ENCODE measurements at places on chromosomes 4 and X.

DNA sequence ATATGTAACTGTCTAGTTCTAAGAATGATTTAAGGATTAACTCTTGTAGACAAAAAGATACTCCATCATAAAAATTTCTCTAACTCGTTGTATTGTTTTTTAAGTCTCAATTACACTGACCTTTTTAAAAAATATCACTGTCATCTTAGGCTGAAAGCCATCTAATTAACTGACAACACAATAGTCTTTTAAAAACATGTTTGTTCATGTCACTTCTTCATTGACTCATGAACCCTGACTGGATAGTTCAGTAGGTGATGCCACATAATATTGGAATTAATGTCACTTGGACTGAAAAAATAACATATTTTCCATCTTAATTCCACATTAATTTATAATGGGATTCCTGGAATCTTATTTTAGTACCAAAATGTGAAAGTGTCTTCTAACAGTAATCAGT, 179.3 kb downstream of the ADGRL3 start:
- DNase-seq = no peak

GRCh38 chr4:142402156-142402555, 443.9 kb downstream of the INPP4B start:
- DNase-seq = no peak

DNA sequence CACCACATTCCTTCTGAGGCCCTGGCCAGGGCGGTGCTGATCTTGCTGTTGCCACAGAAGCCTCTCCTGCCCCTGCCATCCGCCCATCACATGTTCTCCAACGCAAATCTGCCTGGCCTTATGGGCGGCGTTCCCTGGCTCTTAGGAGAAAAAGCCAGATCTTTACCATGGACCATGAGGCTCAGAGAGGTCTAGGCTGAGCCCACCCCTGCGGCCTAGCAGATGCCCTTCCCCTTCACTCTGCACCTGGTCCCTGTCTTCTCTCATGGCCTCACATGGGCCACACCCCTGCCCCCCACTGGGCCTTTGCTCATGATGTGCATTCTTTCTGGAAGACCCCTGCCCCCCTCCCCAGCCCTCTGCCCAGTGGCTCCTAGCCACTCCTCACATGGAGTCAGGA, 78.5 kb downstream of the CRMP1 start:
- no peak for DNase-seq

DNA sequence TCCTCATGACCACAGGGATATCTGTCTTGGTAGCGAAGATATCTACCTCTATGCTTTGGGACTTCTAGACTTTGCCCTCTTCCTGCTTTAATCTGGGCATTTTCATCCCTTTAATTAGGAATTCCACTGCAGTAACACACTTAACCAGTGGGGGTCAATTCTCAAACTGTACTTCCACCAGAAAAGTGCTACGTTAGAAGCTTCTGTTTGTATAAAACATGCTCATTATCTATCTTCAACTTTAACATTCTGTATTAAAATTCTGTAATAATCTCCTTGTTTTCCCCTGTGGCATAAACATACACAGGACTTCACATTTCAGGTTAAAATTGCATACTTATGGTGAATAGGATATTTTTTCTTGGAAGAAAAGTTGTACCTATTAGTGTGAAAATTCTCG, 105.6 kb downstream of the AMMECR1 start:
- no peak for DNase-seq

GRCh38 chrX:16970977-16971376, 24.5 kb downstream of the REPS2 start:
- no peak for DNase-seq

- DNase-seq = no peak
These were observed 44.3 kb downstream of the ARSJ start for GRCh38 chr4:113935190-113935589.

- DNase-seq = no peak
These were observed 181.3 kb downstream of the OR13H1 start for GRCh38 chrX:131725001-131725654.

DNA sequence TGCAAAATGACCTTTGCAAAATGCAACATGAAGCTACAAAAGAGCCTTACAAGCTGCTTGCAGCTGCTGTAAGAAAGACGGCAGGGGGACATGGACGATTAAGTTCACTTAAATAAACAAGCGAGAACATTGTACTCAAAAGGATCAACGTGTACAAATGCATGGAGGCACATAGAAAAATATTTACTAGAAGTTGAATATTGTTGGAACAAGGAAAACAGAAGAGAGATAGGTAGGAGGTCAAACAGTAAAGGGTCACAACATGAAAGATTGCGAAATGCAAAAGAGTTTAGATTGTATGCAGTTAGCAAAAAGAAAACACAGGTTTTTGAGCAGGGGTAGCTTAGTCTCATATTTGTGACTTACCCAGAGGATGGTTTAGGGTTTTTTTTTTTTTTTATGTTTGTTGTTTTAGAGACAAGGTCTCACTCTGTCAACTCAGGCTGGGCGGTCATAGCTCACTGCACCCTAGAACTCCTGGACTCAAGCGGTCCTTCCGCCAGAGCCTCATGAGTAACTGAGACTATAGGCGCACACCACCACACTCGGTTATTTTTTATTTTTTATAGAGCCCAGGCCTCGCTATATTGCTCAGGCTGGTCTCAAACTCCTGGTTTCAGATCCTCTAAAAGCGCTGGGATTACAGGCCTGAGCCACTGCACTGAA, 1.4 kb upstream of the PHF8 start:
- no peak for DNase-seq

DNA sequence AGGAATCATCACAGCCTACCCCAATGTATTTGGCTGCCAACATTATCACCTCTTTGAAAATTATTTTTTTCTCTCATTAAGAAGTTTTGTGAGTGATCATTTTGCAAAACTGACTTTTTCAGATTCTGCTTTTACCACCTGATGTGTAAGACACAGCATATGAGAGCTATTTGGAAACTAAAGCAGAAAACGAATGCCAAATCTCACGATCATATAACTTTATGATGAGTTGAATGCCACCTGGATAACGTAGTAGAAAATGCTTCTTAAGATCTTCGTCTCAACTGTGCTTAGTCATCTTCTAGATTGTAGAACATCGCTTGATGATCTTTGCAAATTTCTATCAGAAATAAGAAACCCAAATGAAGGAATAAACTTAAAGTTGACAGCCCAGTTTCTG, 21.3 kb upstream of the GRXCR1 start:
- no peak for DNase-seq

DNA sequence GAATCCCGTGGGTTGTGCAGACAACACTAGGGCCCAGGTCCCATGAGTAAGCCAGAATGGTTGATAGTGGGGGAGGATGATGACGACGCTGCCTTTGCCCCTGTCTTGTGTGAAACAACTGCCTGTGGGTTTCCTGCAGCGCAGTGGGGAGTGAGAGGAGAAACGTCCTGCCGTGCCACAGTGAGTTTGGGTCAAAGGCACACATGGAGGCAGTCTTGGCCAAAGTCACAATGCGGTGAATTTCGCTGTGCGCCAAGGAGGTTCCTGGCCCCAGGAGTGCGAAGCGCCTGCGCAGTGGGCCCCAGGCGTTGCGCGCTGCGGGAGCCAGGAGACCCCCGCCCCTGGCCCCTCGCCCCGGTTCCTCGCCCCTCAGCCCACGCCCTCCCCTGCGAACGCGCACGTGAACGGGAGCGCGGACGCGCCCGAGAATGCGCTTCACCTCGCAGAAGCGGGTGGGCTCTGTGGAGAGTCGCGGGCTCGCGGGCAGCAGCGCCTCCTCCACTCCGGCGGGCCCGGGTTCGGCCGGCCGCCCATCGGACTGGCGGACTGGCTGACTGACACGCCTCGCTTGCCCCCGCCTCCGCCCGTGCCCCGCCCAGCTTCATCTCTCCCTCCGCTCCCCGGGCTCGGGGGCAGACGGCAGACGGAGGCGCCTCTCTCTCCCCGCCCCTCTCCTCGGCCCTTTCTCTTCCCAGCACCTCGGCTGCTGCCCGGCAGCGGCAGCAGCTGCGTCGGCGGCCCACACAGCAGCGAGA, at the start of gene NUDT10:
Gene NUDT10 (plus strand): TSS at position 635 of the 755 bp plus-strand sequence. CDS start 144 bp downstream, outside the sequence.
- DNase-seq = peak; percentile 0

GRCh38 chrX:12758291-12758690, 32.9 kb upstream of the PRPS2 start:
- no peak for DNase-seq

DNA sequence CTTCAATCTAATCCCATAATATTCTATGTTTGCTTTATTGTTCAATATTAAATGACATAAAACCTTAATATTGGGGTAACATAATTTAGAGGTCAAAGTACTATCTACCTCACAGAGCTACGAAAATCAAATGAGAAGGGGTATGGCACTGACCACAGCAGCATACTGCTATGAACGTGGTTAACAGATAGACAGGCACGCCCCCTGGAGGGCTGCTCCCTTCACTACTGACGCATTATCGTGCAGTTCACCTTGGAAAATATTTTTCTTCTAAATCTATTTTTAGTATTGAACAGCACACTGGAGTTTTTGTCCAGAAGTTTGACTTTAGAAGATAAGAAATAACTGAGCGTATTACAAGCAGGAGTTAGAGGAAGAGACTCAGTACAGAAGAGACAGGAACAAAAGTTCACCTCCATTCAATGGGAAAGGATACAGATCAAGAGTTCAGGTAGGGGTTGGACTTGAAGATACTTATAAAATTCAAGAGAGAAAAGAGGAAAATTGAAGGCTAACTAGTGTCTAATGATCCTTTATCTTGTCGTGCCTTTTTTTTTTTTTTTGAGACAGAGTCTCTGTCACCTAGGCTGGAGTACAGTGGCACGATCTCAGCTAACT, 22.7 kb downstream of the MAP9 start:
- peak; percentile 23 for DNase-seq

- DNase-seq = no peak
These were observed 648.4 kb upstream of the HTR2C start for GRCh38 chrX:113935518-113935917.

DNA sequence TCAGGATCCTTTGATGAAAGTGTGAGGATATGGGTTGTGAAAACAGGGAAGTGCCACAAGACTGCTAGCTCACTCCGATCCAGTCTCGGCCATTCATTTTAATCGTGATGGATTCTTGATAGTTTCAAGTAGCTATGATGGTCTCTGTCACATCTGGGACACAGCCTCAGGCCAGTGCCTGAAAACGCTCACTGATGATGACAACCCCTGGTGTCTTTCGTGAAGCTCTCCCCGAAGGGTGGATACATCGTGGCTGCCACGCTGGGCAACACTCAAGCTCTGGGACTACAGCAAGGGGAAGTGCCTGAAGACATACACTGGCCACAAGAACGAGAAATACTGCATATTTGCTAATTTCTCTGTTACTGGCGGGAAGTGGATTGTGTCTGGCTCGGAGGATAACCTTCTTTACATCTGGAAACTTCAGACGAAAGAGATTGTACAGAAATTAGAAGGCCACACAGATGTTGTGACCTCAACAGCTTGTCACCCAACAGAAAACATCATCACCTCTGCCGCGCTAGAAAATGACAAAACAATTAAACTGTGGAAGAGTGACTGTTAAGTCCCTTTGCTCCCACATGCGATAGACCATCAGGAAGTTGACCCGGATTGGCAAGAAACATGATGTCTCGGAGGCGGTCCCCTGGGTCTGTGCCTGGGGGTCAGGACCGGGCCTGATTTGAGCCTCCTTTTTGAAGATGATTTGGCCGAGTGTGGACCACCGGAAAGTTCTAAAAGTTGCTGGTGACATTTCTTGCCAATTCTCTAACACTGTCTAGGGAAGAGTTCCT, 22.2 kb downstream of the LIAS start:
- DNase-seq = no peak

DNA sequence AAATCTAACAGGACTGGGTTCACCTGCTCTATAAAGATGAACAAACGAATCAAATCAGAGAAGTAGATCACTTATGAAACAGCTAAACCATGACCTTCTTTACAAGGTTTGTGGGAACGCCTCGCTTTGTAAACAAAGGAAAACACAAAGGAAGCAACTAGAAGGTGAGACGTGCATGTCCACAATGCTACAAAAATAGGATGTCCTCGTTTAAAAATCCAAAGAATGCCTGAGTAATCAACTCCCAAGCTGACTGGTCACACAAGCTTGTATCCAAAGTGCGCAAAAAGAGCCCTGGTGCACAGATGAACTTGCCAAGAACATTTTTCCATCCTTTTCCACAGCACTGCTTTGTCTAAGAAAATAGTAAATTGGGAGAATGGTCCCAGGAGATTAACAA, 6.3 kb upstream of the SH3KBP1 start:
- DNase-seq = no peak

DNA sequence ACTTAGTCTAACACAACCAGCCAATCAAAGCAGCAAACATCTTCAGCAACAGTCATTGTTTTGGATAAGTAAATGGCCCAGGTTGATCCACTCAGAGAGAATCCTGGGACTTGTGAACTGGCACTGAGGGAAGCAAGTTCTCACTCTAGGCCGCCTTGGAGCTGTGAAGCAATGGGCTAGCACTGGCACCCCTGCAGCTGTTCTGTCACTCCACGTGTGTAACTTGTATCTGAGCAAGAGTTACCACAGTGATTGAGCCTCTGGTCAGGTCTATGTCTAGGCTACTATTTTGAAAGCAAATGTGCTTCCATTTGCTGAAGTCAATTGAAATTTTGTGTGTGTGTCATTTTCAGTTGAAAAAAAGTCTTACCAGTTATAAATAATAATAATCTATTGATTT, 57.2 kb upstream of the HS3ST1 start:
- no peak for DNase-seq

- no peak for DNase-seq
These were observed at the start of gene IRS4 for GRCh38 chrX:108736509-108737479. Gene IRS4, minus strand, starts transcription at chrX:108736563.

- no peak for DNase-seq
These were observed 71.0 kb upstream of the NKX1-1 start for GRCh38 chr4:1477045-1477840.

- no peak for DNase-seq
These were observed 49.4 kb upstream of the RELL1 start for GRCh38 chr4:37735578-37735977.

DNA sequence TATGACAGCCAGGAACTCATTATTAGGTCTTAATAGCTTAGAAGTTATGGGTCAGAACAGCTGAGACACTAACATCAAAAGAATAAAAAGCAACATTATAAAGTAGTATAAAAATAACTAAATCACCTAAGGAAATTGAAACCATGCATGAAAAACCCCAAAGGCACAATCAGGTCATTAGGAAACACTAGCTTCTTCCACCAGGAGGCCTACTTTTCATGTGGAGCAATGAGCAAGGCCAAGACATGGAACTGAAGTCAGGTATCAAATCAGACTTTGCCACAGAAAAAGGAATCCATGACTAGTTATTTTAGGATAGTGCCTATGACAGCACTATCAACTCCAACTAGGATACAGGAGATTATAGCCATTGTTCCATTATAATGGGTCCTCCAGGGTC, 7.9 kb downstream of the HUWE1 start:
- no peak for DNase-seq

All from HTR-8/SVneo (cell line).